ENCODE measurements at places on chromosomes 5 and 9.

DNA sequence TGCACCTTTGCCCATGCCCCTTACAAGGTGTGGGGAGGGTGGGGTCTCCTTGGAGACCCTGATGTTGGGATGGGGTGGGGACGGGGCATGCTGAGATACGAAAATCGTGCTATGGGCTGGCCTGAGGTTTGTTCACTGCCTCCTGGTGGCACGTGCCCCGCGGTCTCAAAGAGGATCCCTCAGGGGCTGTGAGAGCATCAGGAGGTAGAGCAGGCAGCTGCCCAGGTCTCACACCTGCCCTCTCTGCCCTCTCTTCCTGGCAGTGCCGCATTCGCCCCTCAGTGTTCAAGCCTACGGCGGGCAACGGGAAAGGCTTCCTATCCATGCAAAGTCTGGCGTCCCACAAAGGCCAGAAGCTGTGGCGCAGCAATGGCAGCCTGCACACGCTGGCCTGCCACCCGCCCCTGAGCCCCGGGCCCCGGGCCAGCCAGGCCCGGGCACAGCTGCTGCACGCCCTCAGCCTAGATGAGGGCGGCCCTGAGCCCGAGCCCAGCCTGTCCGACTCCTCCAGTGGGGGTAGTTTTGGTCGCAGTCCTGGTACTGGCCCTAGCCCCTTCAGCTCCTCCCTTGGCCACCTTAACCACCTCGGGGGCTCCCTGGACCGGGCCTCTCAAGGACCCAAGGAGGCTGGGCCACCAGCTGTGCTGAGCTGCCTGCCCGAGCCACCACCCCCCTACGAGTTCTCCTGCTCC, 6.7 kb downstream of the N4BP3 start:
- no peak for DNase-seq

DNA sequence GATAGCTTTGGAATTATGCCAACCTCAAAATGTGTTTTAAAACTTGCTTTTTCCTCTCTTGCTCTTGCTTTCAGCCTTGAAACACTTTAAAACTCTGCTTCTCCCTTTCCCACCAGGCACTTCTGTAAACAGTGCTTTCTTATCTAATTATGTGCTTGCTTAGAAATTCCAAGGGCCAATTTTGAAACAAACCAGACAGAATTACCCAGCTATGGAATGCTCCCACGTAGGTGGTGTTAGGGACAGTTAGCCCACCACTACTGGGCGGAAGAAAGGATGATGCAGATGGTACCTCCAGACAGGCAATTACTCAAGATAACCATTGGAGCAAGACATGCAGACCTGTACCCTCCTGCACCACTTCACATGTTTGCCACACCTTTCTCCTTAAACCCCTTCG, 523.0 kb upstream of the PTPRD start:
- no peak for DNase-seq

- DNase-seq = no peak
Observed at GRCh38 chr9:14014744-14015143, 299.2 kb downstream of the NFIB start.

DNA sequence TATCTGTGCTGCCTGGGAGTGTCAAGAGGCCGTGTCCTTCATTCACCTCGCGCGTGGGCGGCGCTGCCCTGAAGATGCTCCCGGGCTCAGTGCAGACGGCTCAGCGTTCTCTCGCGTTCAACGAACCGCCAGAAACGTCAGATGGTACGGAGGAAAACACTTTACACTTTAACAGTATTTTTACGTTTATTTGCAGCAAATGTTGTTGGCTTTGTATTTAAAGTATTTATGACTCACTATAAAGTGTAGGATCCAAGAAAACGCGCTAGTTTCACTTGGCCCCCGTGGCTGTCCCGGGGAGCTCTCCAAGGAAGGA, 544 bp upstream of the ERCC6L2 start:
- peak; percentile 74 for DNase-seq

- DNase-seq = no peak
Observed at GRCh38 chr9:135886147-135886981, 21.0 kb downstream of the CAMSAP1 start.

DNA sequence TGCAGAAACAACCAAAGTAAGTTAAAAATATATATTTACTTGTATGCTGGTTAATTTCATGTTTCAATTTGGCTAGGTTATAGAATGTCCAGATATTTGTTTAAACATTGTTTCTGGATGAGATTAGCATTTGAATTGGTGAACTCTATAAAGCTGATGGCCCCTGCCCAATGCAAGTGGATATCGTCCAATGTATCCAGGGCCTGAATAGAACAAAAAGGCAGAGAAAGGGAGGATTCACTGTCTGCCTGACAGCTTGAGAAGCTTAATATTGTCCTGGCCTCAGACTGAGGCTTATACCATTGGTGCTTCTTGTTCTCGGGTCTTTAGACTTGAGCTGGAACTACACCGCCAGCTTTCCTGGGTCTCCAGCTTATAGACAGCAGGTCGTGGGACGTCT, 446.7 kb upstream of the ACTBL2 start:
- DNase-seq = no peak

DNA sequence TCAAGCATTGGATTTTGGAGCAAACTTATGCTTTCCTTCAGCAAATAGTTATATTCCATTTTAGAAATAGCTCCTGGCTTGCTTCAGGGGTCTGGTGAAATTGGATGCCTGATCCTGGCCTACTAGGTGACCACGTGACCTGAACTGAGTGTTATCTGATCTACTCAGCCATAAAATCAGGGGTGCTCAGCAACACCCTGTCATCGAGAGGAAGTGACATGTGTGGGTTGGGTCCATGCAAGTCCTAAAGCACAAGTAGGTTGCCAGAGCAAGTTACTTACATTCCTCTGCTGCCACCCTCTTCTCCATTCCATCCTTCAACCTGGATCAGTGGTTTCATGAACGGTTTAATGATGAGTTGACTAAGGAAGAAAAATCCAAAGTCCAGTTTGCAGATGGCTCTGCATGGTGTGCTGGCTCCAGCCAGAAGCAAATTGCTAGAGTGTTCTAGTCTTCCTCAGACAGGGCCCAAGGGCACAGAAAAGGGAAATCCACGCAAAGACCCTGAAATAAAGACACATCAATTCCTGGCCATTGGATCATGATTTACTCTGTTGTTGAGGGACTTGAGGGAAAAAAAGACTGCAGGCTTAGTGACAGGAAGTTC, 2.8 kb upstream of the FAM193B start:
- no peak for DNase-seq

DNA sequence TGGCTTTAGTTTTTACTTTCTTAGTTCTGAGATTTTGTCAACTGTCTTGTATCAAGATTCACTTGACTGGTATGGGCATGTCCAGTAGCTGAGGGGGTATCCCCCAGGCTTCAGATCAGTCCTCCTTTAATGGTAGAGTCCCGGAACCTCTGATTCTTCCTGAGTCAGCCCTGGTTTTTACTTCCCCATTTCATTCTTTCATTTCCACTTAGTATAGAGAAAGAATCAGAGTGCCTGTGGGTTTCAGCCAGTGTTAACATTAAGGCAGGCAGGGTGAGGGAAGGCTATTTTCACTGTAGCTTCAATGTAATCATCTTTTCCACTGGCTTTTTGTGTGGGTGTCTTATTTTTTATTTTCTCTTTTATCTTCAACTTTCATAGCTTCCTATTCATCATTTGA, 8.3 kb upstream of the COMMD10 start:
- DNase-seq = no peak

DNA sequence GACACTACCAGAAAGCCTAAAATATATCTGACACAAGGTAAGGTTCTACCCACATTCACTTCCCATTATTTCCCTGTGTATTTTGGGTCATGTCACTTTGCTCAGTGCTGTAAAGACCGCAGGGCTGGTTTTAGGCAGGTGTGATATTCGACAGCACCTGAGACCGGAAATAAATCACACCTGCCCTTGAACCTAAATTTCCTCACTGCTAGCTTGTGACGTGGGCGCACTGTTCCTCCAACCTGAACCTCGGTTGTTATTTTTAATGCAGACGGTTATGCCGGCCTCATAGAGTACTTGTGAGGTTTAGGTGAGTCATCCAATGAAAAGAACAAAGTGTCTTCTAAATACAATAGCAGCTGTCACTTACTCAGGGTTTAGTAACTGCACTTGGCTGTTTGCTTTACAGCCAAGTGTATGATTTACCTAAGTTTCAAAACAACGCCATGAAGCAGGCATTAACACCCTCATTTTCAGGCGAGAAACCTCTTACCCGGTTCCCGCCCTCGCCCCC, 20.7 kb upstream of the ZNF782 start:
- no peak for DNase-seq

DNA sequence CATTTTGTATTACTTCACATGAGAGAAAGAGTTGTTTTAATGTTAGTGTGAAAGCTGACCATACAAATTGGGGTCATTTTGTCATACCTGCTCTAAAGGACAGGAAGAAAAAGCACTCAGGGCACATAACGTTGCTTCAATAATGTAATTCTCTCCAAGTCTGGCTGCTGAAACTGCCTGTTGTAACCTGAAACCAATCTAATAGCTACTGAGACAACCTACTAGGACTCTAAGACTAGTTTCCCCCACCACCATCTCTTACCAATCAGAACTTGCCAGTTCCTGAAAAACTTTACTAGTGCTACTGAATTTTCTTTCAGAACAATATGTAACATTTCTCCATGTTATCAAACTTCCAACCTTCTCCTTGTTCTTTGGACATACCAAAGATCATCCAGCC, 374.7 kb downstream of the PTPRD start:
- no peak for DNase-seq

DNA sequence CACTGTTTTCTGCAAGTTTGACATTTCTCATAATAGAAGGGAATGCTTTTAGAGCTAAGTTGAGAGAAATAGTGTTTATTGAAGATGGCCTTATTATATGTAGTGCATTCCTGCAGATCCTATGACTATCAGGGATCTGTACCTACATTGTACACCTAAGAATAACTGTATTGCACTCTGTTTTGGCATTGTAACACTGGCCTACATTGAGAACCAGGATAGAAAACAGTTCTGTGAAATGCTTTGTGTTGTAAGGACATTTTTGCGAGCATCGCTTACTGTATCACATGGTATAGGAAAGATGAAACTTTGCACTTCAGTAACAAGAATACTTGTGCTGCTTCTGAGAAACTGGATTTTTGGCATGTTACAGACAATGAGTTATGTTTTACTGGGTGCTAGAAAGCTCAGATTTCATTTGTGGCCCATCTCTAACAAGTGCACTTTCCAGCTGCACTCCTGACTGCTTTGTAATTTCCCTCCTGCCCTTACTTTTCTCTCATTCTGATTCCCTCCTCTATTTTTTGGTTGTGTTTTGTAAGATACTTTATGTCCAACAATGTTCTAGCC, 30.6 kb downstream of the C9orf85 start:
- DNase-seq = no peak

- no peak for DNase-seq
Observed at GRCh38 chr9:92850898-92851297, 26.9 kb downstream of the ZNF484 start.

GRCh38 chr5:127353796-127354195, 63.2 kb downstream of the MEGF10 start:
- DNase-seq = no peak

DNA sequence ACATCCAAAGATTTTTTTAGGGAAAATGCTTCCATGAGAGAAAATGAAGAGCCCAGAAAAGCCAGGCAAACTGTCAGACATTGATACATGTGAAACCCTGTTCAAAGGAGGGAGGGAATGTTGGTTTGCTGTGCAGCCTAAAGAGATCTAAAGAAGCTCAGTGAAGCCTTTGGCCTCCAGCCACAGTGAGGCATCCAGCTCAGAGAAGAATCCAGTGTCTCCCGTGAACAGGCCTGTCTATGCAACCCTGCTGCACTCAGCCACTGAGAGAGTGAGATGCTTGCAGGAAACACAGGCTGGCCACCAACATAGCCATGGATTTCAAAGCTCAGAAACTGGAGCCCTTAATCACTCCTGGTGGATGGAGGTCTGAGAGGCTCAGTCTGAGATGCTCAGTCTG, 171.4 kb upstream of the PLCXD3 start:
- no peak for DNase-seq

- no peak for DNase-seq
Observed at GRCh38 chr9:17876687-17877086, 297.8 kb downstream of the SH3GL2 start.

DNA sequence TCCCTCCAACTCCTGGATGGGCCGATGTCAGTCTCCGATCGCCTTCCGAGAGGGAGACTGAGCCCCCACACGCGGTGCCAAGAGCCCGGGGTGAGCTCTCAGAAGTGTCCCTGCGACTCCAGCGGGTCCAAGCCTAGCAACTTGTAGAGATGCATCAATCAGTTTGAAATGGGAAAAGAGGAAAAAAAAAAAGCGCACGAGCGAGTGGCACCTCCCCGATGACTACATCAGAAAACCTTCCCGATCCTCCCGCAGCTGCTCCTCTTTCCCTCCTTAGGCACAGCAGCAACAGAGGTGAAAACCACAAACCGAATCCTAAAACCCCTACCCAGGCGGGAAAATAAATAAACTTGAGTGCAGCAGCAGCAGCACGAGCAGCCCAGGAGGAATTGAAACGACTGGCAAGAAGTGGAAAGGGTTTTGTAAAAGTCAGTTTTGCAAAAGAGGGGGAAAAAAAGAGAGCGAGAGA, 1.0 kb upstream of the EFNA5 start:
- peak; percentile 68 for DNase-seq

GRCh38 chr5:33224285-33224961, 216.3 kb upstream of the TARS1 start:
- no peak for DNase-seq

DNA sequence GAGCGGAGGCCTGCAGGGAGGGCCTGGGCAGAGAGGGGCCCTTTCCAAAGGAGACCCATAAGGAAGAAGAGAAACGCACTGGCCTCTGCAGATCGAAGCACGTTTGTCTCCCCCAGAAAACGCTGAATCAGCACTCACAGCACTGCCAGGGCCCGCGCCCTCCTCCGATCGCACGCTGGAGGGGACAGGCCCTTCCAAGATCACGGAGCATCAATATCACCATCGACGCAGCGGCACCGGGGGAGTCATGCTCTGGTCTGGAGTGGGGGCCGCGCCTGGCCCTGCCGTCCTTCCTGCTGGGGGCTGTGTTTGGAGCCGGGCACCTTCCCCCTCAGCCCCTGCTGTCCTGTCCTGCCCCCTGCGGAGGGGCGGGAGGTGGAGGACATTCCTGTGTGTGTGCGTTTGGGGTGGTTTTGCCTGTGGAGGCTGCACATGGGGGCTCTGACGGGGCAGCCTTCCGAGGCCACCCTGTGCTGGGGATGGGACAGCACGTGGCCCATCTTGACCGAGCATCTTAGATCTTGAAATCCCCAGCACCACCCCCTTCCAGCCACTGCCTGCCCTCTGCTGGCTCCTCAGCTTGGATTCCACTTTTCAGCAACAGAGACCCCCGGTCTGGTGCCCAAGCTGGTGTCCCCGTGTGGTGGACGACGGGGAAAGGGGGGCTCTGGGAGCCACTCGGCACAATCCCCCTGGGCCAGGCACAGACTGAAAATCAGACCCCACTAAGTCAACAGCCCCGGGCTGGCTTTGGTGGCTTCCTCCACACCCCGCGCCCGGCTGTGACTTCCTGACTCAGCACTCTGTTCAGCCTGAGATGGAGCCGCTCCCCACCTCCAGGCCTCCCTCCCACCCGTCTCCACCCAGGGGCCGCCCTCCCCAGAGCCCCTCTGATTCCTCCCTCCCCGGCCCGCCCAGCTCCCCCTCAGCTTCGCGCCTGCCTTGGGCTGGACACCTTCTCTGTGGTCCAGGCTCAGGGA, 8.3 kb downstream of the TMEM250 start:
- DNase-seq = peak; percentile 50
